Stimulated activated CD4-positive, alpha-beta T cell treated with anti-CD3 and anti-CD28 coated beads, Interleukin-15, amount 100 ng/mL, for 48 hours (primary cell): ENCODE measurements at places on chromosomes 1 and 21.

GRCh38 chr1:227546598-227547309, 16.6 kb upstream of the ZNF678 start:
- DNase-seq, result no peak

GRCh38 chr1:216907100-216907499, 183.9 kb upstream of the ESRRG start:
- DNase-seq, result no peak

GRCh38 chr21:31201144-31201543, 142.9 kb downstream of the TIAM1 start:
- no peak for DNase-seq

- DNase-seq, result no peak
Measured at GRCh38 chr1:158103861-158104522, 76.7 kb upstream of the CD1D start.

DNA sequence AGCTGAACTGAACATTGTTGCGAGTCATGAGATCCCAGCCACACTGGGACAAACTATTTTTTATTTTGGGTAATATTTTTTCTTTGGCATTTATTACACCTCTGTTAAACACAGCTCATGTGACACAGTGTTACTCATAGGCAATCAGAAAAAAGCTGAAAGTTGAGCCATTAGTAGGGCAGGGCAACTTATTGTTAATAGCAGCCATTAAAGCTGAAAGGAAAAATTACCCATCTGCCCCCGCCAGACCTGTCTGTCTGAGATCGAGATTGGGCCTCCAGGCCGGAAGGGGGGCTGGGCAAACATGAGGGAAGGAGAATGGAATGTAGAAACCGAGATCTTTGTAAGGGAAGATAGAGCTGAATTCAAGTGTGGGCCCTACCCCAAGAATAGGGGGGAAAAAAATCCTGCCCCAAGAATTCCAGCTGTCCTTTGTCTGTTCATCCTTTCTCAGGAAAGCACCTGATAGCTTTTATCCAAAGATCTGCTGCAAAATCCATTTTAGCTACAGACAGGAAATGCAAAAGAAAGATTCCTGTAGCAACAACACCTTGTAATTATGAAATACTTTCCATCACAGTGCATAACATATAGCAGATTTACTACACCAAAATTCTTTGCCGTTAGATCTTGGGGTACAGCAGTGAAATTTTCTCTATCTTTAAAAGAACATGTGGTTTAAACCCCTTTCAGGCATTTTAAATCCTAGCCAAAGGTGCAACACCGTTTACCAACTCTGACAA, 212.8 kb downstream of the PBX1 start:
- no peak for DNase-seq

- DNase-seq, result no peak
Measured at GRCh38 chr1:53476579-53476978, 17.4 kb downstream of the DMRTB1 start.
